Vagina (tissue), 2 donors: ENCODE measurements at places on chromosomes 16 and 17. TPM values are rescaled to one million over a fixed set of nuclear protein-coding genes. Genes with fewer than 3 reads are reported as not detected.

DNA sequence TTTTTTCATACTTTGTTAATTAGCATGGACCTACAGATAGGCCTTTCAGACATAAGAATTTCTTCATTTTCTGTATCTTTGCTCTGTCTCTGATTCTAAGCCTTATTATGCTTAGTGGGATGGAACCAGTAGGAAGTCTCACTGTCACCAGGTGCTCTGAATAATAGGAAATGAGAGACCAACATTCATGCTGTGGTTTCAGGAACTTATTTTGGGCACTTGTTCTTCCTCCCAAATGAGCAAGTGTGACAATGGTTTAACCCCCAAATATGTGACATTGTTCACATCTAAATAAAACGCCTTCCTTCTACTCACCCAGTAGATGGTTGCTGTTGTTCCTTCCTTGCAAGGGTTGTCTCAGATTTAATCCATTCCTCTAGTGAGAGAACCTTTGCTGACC, 100.2 kb downstream of the SYCE1L start:
- DNase-seq, result no peak

DNA sequence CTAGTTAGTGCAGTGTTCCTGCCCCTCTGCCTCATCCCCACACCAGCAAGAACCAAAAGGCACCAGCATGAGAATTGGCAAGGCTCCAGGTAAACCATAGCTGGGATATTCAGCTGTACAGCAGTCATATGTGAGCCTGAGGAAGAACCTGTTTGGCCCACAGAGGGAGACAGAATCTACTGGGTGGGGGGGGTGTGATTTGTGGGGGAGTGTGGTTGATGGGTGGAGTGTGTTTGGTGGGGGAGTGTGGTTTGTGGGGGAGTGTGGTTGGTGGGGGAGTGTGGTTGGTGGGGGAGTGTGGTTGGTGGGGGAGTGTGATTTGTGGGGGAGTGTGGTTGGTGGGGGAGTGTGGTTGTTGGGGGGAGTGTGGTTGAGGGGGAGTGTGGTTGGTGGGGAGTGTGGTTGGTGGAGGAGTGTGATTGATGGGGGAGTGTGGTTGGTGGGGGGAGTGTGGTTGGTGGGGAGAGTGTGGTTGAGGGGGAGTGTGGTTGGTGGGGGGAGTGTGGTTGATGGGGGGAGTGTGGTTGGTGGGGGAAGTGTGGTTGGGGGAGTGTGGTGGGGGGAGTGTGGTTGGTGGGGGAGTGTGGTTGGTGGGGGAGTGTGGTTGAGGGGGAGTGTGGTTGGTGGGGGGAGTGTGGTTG, 19.5 kb downstream of the MINK1 start:
- DNase-seq, result no peak

- no peak for DNase-seq
Measured at GRCh38 chr17:58710948-58711552, 18.6 kb downstream of the RAD51C start.

DNA sequence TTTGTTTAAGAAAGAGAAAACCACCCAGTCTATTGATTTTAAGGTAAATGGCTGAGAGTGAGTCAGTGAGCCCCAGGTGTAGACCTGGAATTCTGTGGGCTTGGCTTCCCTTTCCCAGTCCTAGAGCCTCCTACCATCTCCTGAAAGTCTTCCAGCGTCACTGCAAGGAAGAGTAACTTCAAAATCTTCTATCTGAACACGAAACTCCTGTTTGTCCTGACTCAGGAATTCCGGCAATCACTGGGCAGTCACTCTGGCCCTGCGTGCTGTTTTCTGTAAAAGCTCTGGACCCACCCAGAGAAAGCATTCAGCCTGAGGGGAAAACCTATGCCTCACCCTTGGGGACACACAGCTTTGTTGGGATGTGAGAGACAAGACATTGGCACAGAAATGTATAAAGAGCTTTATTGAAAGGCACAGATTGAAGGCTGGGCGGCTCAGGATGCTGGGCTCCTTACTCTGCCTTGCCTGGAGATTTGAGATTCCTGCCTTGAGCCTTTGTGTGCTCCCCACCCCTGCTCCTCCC, 15.9 kb downstream of the MINK1 start:
- no peak for DNase-seq

DNA sequence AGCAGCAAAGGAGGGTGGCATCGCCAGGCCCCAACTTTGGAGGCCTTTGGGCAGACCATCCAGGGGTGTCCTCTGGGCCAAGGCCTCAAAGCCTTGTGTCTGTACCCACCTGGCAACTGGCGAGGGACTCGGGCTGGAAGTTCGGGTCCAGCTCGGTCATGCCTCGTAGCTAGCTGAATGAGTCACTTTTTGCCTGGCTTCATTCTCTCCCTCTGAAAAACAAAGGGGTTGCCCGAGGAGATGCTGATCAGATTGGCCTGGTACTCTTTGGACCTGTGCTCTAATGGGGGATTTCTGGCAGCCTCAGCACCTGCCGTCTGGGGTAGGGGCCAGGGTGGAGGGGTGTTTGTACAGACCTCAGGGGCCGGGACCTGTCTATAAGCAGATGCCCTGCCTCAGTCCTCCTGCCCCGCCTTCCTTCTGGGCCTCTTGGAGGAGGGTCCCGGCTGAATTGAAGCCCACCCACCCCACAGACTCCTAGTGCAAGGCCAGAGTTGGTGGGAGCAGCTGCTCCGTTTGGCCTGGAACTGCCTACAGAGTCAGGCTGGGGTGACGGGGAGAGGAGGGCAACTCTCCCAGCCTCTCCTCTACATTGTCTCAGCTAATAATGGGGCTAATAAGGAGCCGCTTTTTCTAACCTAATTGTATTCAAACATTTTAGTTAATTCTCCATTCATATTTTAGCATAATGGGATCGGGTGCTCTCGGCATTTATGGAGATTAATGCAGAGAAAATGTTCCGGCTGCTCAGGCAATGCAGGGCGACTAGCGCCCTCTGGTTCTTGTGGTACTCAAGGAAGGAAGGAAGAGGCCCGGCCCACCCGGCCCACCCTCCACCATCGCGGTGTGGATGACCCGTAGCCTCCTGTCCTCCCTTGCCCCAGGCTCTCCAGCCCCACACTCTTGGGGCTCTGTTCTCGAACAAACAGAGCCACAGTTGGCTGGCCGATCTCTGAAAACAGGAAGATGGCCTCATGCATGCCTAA, 21.4 kb upstream of the ABCC3 start:
- DNase-seq, result no peak

Gene ITGAL
- total RNA-seq, result 5.4 TPM
